ENCODE measurements at places on chromosomes 1 and 21.

DNA sequence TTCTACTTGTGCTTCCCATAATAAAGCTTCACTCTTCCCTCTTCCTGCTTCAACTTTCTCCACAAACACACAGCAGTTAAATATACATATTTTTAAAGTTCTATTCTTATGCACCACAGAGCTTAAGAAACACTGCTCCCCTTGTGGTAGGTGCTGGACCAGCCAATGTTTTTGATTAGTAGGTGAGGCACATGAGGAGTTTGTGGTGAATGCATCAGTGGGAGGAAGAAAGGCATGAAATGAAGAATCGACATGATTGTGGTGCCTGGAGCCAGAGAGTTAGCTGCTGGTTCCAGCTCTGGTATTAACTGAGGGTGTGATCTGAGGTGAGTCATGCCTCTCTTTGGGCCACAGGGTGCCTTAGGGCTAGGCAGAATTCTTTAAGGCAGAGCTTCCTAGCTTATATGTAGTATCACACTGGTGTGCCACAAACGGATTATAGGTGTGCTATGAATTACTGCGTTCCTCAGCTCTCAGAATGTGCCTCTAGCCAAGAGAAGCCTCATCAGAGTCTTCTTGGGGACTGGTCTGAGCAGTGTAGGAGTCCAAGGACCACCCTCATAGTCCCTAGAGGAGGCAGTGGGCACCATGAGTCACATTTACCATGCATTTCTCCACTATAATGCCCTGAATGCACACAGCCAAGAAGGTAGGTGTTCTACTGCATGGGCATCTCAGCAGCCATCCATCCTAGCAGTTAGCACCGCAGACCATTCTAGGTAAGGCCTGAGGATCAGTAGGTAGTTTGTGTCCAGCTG is 97.4 kb upstream of the SGIP1 start:
- peak; percentile 84 for ATAC-seq

DNA sequence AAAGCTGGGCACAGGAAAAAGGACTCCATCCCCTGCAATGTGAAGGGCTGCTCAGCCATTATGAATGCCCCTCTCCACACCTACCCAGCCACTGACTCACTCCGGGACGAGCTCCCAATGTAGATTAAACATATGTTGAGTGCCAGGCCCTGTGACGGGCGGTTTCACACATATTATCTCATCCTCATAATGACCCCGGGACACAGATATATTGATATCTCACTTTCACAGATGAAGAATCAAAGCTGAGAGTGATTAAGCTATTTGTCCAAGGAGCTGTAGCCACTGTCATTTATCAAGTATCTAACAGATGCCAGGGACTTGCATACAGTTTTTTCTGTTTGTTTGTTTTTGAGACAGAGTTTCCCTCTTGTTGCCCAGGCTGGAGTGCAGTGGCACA is 35.0 kb upstream of the SLC30A1 start:
- ATAC-seq = no peak

- no peak for ATAC-seq
Observed at GRCh38 chr21:22355949-22356348, 1357.7 kb downstream of the NCAM2 start.

GRCh38 chr1:1554926-1555915 is 14.8 kb upstream of the TMEM240 start:
- peak; percentile 67 for ATAC-seq

- no peak for ATAC-seq
Observed at GRCh38 chr1:185427264-185427663, 110.2 kb upstream of the IVNS1ABP start.

DNA sequence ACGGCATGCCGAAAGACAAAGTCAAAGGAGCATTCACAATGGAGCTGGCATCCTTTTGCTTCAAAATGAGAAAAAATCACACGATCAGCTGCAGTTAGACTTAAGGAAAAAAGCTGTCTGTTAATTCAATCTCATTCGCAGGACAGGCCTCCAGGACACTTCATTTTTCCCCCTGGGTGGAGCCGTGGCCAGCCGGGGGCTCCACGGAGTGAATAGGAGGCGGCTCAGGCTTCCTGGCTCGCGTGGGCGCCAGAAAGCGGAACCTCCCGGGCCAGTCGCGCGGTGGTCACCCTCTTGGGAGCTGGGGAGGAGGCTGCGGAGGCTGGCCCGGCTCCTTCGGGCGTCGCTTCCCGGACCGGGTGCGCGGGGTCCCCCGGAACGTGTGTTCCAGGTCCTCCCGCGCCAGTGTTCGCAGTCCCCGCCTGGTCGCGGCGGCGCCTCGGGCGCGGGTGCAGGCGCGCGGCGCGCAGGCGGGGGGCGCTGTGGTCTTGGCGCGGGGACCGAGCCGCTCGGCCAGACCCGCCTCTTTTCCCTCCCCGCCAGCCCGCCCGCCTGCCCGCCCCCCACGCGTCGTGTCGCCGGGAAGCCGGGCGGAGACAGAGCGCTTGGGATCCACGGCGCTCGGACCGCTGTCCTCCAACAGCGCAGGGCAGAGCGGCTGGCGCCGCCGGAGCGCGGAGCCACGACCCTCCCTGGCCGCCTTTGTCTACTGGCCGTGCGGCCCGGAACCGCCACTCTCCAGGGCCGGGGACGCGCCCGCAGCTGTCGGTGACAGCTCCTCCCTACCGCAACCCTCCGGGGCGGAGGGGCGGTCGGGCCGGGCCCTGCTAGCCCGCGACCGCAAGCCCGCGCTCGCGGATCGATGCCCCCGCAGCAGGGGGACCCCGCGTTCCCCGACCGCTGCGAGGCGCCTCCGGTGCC is at the start of gene RHOU:
Gene RHOU (plus strand): TSS at position 599 of the 921 bp plus-strand sequence. CDS start 264 bp downstream, at position 863.
- peak; percentile 95 for ATAC-seq

DNA sequence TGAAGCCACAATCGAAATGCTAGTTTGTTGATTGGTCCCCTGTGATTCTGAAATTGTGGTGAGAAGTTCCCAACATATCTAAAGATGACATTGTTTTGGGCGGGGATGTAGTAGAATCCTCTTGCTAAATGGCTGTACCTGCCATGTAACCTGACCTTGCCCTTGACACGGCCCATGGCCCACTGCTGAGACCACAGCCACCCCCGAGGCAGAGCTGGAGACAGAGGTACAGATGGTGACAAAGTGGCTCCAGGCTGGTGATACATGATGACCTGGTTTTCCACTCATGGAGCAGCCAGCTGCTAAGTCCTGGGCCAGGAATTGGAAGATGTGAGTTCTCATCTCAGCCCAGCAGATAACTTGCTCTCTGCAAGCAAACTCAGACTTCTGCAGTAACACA is 226.5 kb downstream of the FOXD2 start:
- no peak for ATAC-seq

DNA sequence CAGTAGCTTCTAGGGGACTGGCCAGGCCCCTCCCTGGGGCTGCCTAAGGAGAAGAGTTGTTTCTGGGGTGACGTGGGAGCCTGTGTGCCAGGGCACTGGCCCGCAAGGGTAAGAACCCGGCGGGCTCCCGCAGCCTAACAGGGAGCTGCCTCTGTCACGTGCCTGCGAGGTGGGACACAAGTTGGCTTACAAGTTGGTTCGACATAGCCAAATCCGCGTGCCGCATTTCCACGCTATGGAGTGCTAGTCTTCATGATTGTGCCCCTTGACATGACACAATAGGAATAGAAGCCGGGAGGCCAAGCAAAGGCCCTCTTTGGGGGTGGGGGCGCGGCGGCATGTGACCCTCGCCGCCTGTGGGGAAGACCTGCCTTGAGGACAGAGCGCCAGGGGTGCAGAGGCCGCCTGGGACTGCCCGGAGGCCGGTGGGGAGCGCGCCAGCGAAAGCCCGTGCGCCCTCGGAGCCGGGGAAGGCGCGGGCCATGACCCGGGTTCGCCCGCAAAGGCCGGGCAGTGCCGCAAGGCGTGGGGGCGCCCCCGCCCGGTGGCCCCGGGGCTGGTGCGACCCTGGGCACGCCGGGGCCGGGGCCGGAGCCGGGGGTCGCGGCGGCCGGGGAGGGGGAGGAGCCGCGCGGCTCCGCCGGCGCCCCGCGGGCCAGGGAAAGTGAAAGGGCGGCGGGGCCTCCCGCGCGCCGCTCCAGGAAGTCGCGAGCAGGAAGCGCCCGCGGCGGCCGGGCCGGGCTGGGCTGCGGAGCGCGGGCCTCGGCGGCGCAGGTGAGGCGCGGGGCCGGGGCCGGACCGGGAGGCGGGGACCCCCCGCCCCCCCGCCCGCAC is at the start of gene SLC37A1:
Gene SLC37A1 (plus strand): TSS at position 702 of the 834 bp plus-strand sequence. CDS start 4,603 bp downstream, outside the sequence.
- ATAC-seq = no peak

- ATAC-seq = no peak
Observed at GRCh38 chr1:218426343-218426657, 81.2 kb downstream of the TGFB2 start.

DNA sequence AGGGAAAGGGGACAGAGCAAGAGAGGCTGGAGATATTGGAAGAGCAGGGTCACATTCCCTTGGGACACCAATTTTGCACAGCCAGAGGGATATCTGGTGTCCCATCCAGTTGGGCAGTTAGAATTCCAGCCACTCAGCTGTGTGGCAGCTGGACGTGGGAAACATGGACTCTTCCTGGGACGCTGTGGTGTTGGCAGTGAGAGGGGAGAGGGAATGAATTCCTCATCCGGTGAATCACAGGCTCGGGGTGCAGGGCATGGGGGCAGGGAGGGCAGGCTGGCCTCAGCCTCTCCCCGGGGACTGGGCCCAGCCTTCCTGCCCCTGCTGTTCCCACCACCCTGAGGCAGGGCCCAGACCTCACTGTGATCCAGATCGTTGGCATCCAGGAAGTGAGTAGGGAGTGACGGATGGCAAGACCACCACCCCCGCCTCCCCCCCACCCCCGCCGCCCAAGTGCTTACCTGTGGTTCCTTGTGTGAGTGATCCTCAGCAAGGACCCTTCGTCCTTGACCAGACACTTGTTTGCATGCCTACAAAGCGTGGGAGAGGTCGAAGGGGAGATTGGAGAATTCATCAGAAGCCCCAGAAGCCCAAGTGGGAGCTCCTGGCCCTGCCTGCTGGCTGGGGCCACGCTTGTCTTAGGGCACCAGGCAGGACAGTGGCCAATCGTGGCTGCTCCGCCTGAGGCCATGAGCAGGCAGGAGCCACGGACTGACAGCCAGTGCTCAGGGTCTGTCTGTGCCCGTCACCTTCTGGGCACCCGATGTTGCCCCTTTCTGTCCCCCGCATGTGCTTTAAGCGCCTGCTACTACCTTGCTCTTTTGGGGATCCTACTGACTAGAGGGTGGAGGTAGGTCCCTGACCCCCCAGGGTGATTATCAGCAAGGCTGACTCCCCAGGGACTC is 8.7 kb downstream of the WNT3A start:
- ATAC-seq = no peak

GRCh38 chr1:78226784-78227183 is 181.0 kb downstream of the GIPC2 start:
- no peak for ATAC-seq

DNA sequence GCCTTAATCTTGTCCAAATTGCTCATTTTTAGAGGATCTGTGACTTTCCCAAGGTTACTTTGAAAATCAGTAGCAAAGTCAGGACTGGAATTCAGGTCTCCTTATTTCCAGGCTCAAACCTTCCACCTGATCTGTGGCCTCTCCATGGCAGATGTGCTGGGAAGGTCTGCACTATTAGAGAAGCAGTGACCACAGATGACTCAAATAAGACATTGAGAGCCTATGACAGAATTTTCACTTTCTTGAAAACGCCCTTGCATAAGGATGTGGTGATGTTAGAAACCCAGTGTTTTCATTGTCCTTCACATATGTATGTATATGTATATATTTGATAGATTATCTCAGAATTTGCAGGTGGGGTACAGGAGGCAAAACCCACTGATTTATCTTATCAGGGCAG is 45.3 kb downstream of the TTC39A start:
- no peak for ATAC-seq

- peak; percentile 84 for ATAC-seq
Observed at GRCh38 chr1:27349784-27350662, 8.2 kb downstream of the SYTL1 start.

- ATAC-seq = no peak
Observed at GRCh38 chr1:159800177-159800930, 1.8 kb upstream of the FCRL6 start.

GRCh38 chr1:167762061-167762746 is 40.4 kb downstream of the MPZL1 start:
- no peak for ATAC-seq

- no peak for ATAC-seq
Observed at GRCh38 chr1:85091671-85092280, 43.5 kb upstream of the MCOLN3 start.

DNA sequence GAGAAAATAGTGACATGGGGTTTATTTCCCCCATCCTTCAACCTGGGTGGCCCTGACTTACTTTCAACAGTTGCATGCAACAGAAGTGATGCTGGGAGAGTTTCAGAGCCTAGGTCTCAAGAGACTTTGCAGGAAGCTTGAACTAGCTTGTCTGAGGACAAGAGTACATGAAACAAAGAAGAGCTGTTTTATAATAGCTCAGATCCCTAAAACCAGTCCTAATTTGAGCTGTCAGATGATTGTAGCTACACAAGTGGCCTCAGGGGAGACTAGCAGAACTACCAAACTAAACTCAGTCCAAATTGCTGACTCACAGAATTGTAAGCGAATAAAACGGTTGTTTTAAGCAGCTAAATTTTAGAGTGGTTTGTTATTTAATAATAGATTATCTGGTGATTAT is 17.1 kb downstream of the RC3H1 start:
- peak; percentile 62 for ATAC-seq
